Esophagus squamous epithelium (tissue), 5 donors: ENCODE measurements at places on chromosomes 5 and 9.

- DNase-seq: no peak
Observed at GRCh38 chr9:134592819-134593200, 48.8 kb upstream of the COL5A1 start.

GRCh38 chr9:76912636-76913275, 6.8 kb upstream of the PRUNE2 start:
- DNase-seq: no peak

DNA sequence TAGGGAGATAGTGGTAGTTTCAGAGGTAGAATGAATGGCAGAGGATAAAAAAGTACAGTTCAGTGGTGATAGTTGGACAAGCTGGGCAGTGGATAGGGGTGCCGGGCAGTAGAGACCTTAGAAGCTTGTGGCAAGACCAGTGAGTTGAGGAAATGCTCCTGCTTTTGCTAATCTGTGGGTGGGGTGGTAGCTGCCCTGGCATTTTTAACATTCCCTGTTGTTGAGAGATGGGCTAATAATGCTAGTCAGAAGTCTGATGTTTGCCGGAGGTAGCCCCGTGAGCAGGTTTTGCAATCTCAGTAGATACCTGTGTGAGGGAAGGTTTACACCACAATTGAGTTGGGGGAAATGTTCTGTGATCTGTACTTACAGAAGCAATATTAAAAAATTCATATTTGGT, 91.1 kb downstream of the TRIO start:
- no peak for DNase-seq

DNA sequence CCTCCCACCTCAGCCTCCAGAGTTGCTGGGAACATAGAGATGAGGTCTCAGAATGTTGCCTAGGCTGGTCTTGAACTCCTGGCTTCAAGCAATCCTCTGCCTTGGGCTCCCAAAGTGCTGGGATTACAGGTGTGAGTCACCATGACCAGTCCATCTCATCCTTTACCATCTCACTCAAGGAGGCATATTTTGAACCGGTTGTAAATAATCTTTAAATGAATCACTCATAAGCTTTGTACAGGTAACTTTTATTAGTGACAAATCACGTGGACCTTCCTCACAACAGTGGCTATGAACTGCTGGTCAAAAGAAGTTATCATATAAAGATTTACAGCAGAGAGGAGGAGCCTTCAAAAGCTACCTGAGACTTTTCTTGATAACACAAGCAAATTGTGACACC, 70.7 kb downstream of the RFK start:
- DNase-seq: no peak

GRCh38 chr9:129685220-129685932, 19.9 kb downstream of the PRRX2 start:
- DNase-seq: no peak

GRCh38 chr9:113389451-113389850, 11.6 kb downstream of the ALAD start:
- DNase-seq: no peak

GRCh38 chr5:165152058-165152457, 1646.6 kb downstream of the MAT2B start:
- DNase-seq: no peak

GRCh38 chr5:96924016-96924443, 11.8 kb upstream of the LNPEP start:
- DNase-seq: no peak

GRCh38 chr5:142717582-142718215, 31.8 kb upstream of the FGF1 start:
- DNase-seq: no peak

- no peak for DNase-seq
Observed at GRCh38 chr9:5628183-5628529, 751 bp upstream of the RIC1 start.

DNA sequence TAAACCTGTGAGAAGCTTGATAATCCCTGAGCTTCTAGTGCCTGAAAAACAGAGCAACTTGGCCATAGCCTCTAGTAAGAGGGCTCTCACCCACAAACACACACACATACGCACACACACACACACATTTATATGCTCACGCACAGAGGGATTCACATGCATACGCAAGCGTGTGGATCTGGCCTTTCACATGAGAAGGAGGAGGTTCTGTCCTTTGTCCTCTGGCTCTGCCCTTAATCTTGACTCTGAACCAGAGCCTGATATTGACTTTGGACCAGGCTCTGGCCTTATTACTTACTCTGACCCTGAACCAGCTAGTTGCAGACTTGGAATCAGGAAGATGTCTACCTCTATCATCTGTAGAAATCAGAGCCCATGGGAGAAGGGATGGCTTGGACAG, 10.0 kb upstream of the P4HA2 start:
- DNase-seq: no peak

GRCh38 chr5:120507197-120507596, 43.1 kb downstream of the PRR16 start:
- DNase-seq: no peak

DNA sequence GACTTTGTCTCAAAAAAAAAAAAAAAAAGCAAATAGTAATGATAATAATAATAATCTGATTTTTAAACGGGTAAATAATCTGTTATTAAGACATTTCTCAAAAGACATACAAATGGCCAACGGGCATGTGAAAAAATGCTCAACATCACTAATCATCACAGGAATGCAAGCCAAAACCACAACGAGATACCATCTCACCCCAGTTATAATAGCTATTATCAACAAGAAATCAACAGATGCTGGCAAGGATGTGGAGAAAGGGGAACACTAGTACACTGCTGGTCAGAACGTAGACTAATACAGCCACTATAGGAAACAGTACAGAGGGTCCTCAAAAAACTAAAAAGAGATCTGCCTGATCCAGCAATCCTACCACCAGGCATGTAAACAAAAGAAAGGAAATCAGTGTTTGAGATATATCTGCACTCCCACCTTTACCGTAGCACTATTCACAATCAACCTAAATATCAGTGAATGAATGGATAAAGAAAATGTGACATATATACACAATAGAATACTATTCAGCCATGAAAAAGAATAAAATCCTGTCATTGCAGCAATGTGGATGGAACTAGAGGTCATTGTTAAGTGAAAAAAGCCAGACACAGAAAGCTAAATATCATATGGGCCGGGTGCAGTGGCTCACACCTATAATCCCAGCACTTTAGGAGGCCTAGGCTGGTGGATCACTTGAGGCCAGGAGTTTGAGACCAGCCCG, 24.9 kb downstream of the VAV2 start:
- DNase-seq: no peak
